ENCODE measurements at places on chromosomes 5 and 9.

GRCh38 chr5:139426203-139426885, 13.0 kb downstream of the DNAJC18 start:
- DNase-seq: no peak

- H3K4me1 ChIP-seq: peaks cover 23% of the 10 kb centered on the region
- no peak overlapping the region for H3K4me3 ChIP-seq
- H3K27me3 ChIP-seq: no peaks in the 10 kb centered on the region
- no peak for DNase-seq
Observed at GRCh38 chr5:93681432-93681831, 60.0 kb downstream of the POU5F2 start.

DNA sequence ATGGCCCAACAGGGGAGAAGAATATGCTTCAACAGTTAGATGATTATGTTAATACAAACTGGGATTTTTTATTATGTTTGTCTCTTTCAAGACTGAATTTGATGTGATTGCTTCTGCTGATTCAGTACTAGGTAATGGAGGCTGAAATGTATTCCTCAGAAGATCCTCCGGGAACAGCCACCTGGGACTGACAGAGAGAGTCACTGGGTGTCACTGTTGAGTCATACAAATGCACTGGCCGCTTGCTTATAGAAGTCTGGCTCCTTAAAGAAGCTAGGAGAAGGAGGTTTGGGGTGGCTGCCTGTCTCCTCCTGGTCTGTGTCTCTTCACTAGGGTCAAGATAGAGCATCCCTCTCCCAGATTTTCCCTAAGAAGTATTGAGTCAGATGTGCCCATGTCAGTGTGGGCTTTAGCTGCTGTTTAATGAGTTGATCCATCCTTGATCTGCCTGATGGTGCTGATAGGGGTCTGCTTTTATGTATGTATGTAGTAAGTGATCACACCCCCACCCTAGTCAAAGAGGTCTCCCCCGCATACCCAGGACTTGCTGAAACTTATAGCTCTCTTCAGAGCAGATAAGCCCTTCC, 773.4 kb downstream of the BRINP1 start:
- H3K27ac ChIP-seq: no peak overlapping the region
- no peak overlapping the region for H3K4me3 ChIP-seq
- no peaks in the 10 kb centered on the region for H3K27me3 ChIP-seq
- H3K4me1 ChIP-seq: no peaks in the 10 kb centered on the region

DNA sequence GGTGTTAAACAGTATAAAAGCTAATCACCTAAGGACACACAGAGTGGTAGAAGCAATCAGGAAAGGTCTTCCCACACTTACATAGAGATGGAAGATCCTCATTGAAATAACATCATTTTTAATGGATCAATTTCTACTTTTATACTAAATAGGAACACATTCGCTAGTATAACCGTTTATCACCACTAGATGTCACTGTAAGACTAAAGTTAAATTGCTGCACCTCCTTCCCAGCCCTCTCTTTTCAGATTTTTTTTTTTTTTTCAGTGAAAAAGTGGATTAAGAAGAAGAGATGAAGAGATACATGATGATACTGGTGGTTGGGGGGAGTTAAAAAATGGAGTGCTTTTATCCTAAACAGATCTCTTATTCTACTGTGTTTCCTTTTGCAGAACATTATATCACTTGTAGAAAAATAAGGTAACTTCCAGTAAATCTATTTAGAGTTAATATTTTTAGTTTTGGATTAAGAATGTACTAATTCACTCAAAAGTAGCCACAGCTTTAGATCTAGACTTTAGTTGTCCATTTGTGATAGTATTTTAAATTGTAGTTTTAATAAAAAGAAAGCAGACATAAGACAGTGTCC, 116.9 kb upstream of the ARRDC3 start:
- no peaks in the 10 kb centered on the region for H3K4me1 ChIP-seq
- H3K36me3 ChIP-seq: no peaks in the 10 kb centered on the region
- H3K4me3 ChIP-seq: no peak overlapping the region
- H3K27ac ChIP-seq: no peak overlapping the region

DNA sequence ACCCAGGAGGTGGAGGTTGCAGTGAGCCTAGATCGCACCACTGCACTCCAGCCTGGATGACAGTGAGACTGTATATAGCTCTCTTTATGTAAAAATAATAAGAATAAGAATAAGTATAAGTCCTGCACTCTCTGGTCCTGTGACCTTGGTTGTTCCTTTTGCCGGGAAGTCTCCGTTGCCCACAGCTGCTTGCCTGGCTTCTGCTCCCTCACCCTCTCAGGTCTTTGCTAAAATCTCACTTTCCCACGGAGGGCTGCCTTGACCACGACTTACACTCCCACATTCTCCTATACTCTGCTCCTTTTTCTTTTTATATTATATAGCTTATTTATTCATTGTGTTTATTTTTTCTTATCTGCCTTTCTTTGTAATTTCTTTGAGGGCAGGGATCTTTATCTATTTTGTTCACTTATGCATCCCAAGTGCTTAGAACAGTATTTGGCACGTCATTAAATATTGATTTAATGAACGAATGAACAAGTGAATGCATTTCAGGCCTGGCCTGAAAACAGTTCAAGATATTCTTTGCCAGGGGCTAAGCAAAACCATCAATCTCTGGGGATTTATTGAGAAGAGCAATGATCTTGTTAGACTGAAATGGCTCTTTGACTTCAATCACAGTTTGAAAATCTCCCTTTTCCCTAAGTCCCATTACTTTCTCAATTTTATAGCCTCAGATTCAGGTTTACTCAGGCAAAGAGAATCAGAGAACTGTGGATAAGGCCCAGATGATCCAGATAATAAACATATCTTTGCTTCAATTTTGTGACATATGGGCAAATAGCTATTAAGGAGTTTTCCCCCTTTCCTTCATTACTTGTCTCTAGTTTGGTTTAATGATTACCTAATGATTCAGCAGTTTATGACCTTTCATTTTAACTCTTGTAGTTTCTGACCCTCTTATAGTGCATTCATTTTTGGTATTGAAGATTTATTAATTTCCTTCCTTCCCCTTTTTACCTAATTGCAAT, 60.8 kb upstream of the TMC1 start:
- no peak for DNase-seq
- H3K27ac ChIP-seq: no peak overlapping the region
- peaks cover 29% of the 10 kb centered on the region for H3K4me1 ChIP-seq
- no peaks in the 10 kb centered on the region for H3K27me3 ChIP-seq
- H3K4me3 ChIP-seq: no peak overlapping the region

Measured in HepG2 (cell line).